ENCODE measurements at places on chromosomes 2 and 18. TPM values are rescaled to one million over a fixed set of nuclear protein-coding genes. Genes with fewer than 3 reads are reported as not detected.

DNA sequence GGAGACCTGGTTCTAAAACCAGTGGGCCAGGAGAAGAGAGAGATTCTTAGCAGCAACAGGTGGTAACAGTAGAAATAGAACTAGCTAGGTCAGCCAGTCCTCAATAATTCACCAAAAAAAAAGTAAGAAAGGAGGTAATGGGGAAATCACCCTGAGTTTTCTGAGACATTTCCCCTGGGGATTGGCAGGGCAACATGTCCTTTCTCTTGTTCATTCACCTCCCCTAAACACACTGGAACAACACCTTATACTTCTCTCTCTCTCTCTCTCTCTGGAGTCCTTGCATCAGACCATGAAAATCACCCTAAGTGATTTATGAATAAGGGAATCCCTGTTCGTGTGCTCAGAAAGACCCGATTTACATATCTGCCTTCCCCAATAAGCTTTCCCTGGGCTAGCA lies 64.8 kb downstream of the COX7A2L start:
- DNase-seq, result no peak

The ASB18 gene
- polyA plus RNA-seq, result not detected

DNA sequence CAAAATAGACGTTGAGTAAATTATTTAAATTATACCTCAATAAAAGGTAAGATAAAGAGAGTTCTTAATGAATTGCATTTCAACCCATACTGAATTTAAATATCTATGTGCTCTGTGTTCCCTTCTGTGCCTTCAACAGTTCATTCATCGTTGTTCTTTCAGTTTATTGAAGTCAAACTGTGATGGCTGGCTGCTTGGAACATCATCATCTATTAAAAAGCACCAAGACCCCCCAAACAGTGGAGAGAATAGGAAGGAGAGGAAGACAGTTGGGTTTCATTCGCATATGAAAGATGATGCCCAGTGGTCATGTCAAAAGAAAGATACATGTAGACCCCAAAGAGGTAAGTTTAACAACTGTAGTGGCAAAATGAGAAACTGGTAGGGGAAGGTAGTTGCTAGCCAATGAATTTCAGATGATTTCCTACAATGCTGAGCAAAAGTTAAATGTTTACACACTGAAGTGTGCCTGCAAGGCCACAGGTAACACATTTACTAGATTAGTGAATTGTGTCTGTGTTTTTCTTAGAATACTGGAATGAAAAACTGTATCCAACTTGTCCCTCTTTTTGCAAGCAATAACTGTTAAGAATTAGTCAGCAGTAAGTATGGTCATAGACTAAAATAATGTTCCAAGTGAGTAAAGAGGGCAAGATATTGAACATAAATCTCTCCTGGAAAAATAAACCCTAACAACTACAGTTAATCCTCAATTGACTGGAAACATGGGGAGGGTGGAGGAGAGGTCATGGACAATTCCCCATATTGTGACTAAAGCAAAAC lies 331.3 kb downstream of the KIAA1328 start:
- DNase-seq, result no peak

The REG3A gene
- polyA plus RNA-seq, result not detected

GRCh38 chr2:24452502-24452885 lies 38.6 kb upstream of the NCOA1 start:
- no peak for DNase-seq

DNA sequence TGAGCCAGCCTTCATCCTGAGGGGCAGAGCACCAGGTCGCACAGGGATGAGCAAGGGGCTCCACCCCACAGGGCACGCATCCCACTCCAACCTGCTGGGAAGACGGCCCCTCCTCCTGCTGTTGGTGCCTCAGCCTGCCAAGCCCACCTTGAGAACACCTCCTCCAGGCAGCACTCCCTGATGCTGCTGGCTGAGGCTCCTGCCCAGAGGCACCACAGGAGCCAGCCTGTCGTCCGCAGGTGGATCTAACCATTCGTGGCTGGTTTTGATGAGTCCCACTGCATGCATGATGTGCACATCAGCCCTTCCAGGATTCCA lies 58.4 kb downstream of the BIN1 start:
- DNase-seq, result no peak

The PLEKHH2 gene
- polyA plus RNA-seq, result 2.2 TPM

- no peak for DNase-seq
Measured at GRCh38 chr2:159959136-159959535, 103.3 kb downstream of the PLA2R1 start.

DNA sequence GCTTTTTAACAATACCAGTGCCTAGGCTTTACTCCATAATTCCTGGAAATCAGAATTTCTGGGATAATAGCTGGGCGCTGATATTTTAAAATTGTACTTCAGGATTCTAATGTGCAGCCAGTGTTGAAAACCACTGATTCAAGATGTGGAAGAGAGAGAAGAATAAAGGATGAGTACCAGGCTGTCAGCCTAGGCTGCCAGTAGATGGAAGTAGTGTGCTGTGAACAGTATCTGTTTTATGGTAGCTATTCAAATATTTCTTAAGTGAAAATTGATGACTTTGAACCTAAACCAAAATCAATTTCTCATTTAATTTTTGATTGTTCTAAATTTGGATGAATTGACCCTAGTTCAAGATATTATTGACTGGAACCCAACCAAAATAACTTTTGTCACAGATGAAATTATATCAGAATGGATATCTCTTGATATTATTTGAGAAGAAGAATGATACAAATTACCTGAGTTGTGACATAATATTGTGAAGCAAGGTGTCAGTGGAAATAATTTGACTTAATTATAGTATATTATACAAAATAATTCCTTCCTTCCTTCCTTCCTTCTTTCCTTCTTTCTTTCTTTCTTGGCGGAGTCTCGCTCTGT lies 88.0 kb downstream of the COMMD1 start:
- no peak for DNase-seq

The SRD5A2 gene
- 0.02 TPM for polyA plus RNA-seq

- no peak for DNase-seq
Measured at GRCh38 chr2:109499566-109499965, 114.2 kb downstream of the SEPTIN10 start.

GRCh38 chr2:104547221-104547620 lies 306.7 kb upstream of the POU3F3 start:
- DNase-seq, result no peak

The GATA6 gene
- not detected for polyA plus RNA-seq

The SERPINB12 gene
- not detected for polyA plus RNA-seq

The NMUR1 gene
- 2.0 TPM for polyA plus RNA-seq

GRCh38 chr2:63676135-63676534 lies 87.4 kb downstream of the MDH1 start:
- no peak for DNase-seq

- DNase-seq, result no peak
Measured at GRCh38 chr2:133765658-133766057, 197.4 kb upstream of the NCKAP5 start.

- DNase-seq, result no peak
Measured at GRCh38 chr18:48024009-48024512, 93.6 kb upstream of the SMAD2 start.

The POLE4 gene
- 16.7 TPM for polyA plus RNA-seq

The FAM228A gene
- polyA plus RNA-seq, result not detected

- no peak for DNase-seq
Measured at GRCh38 chr18:3706279-3707097, 256.5 kb downstream of the TGIF1 start.

DNA sequence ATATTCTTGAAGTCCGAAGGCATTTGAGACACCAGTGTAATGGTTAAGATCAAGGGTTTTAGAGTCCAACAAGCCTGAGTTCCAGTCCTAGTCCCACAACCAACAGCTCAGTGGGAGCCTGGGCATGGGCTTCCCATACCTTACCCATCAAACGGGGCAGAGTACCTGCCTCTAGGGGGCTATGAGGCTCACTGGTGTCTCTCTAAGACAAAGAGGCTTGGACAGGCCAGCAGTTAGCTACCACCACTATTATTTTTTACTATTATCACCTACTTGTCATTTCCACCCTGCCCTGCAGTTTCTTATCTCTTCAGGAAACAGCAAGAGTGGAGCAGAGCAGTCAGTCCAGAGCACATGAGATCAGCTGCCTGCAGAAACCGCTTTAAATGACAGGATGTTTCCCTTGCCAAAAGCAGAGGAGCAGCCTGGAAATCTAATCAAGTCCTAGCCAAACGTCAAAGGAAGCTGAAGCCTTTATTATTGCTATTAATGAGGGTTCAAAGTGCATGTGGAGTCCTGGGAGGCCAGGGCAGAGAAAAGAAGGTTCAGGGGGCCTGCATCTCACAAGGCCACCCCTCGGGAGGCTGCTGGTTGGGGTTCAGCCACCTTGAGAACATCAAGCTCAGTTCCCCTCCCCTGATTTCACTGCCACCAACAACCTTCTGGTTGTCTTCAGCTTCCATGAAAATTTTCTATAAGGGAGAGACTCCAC lies 66.6 kb downstream of the STPG4 start:
- DNase-seq, result no peak

GRCh38 chr2:52536929-52537460 lies 1230.6 kb upstream of the CHAC2 start:
- no peak for DNase-seq

DNA sequence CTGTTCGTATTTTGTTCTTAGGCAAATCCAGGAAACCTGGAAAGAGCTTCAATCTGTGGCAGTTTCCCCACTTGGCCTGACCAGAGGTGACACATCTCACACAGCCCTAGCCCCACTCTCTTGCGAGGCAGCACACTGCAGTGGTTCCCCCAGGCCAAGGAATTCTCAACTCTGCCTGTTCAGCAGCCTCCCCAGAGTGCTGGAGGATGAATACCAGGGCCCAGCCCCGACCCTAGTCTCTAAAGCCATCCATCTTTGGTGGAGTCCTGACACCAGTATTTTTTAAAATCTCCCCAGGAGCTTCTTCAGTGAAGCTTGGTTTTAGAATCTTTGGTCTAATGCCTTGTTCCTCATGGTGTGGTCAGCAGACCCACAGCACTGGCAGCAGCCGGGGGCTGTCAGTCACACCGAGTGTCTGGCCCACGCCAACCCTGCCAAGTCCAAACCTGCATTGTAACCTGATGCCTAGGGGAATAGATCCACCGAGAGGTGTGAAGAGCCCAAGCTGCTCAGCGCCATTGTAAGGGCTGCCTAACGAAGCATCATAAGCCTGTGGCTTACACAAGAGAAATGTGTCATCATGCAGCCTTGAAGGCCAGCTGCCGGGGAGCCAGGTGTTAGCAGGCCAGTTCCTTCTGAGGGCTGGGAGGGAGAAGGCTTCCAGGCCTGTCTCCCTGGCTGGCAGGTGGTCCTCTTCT lies 428.7 kb upstream of the ID2 start:
- no peak for DNase-seq

GRCh38 chr18:55001394-55002024 lies 42.2 kb upstream of the CCDC68 start:
- no peak for DNase-seq

The NR4A2 gene
- polyA plus RNA-seq, result 0.15 TPM
